ENCODE measurements at places on chromosomes 3 and 15.

- DNase-seq = no peak
Measured at GRCh38 chr3:59774000-59774399, 724.2 kb upstream of the CFAP20DC start.

DNA sequence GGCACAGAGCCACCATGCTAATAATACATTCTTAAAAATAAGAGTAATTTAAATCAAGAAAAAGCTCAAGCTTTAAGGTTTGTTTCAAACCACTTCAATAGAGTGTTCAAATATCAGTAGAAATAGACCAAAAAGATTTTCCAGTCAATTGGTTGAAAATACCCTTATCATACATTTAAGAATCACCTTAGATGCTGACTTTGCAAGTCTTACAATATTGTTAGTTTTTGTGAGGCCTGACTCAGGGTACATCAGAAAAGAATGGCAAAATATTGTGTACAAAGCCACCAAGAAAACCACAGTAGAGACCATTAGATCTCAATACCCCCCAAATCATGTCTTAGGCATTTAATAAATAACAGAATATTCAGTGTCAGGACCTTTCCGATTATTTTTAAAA, 19.8 kb upstream of the NRG4 start:
- no peak for DNase-seq

- DNase-seq = no peak
Measured at GRCh38 chr15:50997371-50998051, 89.0 kb downstream of the AP4E1 start.

GRCh38 chr3:160885791-160886286, 129.8 kb downstream of the PPM1L start:
- no peak for DNase-seq

DNA sequence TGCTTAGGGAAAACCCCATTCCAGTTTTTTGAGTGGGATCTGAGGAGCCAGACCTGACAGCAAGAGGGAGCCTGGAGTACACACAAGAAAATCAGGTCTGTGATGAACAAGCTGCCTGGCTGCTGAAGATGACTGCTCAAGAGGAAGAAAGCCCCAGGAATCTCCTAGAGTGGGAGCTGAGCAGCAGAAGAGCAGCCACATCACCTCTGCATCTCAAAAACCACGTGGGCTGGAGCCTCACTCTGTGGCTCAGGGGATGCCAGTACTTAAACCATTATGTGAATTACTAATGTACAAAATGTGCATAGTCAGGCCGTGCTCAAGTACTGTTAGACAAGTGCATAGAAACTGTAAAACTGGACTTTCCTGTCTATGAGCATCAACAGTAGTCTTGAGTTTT, 52.4 kb downstream of the SLC9A9 start:
- no peak for DNase-seq

GRCh38 chr15:48721061-48721810, 75.7 kb upstream of the FBN1 start:
- no peak for DNase-seq

DNA sequence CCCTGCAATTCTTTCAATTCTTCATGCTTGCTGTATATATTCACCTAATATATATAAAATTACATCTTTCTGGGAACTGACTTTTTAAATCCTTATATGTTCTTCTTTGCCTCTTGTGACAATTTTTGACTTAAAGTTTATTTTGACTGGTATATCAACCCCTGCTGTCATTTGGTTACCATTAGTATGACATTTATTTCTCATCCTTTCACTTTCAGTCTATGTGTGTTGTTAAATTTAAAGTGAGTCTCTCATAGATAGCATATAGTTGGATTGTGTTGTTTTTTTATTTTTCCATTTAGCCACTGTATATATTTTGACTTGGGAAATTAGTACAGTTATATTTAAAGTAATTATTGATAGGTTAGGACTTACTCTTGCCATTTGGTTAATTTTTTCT, 194.9 kb downstream of the DPH6 start:
- DNase-seq = no peak

DNA sequence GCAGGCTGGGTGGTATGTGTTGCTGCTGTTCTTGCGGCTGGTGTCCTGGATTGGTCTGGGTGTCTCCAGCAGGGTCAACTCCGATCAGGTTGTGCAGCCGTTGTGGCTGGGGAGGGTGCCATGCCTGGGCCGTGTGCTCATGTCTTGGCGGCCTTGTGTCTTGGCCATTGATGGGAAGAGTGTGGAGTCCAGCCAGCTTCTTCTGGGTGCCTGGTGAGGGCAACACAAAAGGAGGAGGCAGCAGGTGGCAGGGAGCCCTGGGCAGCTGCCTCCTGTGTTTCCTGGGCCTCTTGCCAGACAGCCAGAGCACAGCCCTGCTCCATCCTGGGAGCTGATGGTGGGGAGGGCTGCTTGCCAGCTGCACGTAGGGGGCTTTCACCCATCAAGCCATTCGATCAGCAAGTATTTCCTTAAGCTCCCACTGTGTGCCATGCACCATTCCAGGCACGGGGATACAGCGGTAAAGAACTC, 4.3 kb downstream of the CHAC1 start:
- no peak for DNase-seq

GRCh38 chr3:56042326-56042951, 425.8 kb downstream of the ERC2 start:
- DNase-seq = peak; percentile 3

- no peak for DNase-seq
Measured at GRCh38 chr3:151903501-151903991, 30.1 kb downstream of the SUCNR1 start.

DNA sequence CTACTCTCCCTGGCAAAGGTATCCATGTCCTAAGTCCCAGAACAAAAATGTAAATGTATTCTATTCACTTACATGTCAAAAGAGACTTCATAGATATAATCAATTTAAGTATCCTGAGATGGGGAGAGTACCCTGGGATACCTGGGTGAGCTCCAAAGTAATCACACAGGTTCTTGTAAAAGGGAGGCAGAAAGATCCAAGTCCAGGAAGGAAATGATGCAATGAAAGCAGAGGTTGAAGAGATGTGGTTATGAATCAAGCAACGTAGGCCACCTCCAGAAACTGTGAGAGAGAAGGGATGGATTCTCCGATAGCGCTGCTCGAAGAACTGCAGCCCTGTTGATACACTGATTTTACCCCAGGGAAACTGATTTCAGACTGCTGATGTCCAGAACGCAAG, 93.9 kb upstream of the VGLL3 start:
- no peak for DNase-seq

- DNase-seq = peak; percentile 52
Measured at GRCh38 chr3:128698211-128699047, 27.6 kb upstream of the RAB7A start.

- peak; percentile 38 for DNase-seq
Measured at GRCh38 chr3:9951962-9952805, at the start of gene PRRT3. PRRT3 (minus strand) TSS chr3:9952408; CDS start chr3:9950115, 2,293 bp downstream.

- DNase-seq = no peak
Measured at GRCh38 chr3:10760199-10760598, 55.8 kb upstream of the SLC6A11 start.

- DNase-seq = no peak
Measured at GRCh38 chr3:69791106-69791505, 51.8 kb downstream of the MITF start.

GRCh38 chr3:149529099-149529498, 54.6 kb downstream of the TM4SF4 start:
- DNase-seq = no peak

- no peak for DNase-seq
Measured at GRCh38 chr15:90871716-90872485, 3.5 kb downstream of the FURIN start.

DNA sequence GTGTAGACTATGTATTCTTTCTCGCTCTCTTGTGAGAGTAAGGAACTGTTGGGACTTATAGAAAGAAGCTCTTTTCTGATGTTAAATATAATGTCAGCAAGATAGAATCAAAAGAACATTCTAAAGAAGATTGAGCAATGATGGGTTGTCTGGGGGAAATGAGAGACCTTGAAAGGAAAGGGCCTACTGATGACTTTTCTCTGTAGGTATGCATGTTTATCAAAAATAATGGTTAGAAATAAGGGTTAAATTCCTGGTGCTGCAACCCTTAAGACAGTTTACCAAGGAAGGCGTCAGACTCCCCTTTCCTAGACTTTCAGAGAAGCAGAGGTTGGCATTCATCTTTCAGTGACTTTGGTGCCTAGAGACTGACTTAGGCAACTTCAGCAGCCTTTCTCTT, 69.8 kb downstream of the GHSR start:
- DNase-seq = no peak
